Cerebellar nuclear complex (tissue), 1 donor: ENCODE measurements at places on chromosomes 12 and 14.

GRCh38 chr14:68669603-68670358 lies 123.1 kb downstream of the ZFP36L1 start:
- no peak for DNase-seq

- no peak for DNase-seq
Observed at GRCh38 chr12:131902332-131903241, 8.2 kb downstream of the ULK1 start.

DNA sequence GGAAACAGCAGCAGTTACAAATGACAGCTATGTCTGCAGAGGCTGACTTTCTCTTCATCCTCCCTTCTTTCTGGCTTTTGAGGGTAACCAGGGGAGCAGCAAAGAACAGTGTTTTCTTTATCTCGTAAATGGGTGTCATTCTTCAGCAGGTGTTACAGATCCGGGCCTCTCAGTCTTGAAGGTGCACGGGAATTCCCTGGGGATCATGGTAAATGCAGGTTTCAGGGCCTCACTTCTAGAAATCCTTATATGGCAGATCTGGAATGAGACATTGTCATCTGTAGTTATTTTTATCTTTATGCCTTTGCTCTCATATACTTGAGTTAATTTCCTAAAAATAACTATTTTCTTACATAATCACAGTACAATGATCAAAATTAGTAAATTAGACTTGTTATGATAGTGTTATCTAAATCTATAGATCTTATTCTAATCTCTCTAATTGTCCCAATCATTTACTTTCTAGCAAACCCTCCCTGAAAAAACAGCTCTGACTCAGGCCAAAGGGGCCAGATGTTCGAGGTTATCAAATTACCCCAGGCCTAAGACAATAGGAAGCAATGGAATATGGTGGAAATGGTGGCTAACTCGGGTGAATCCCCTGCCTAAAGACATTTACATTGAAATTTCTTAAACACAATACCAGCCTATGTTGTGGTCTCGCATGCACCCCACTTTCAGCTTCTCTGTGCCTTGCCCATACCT lies 145.0 kb downstream of the CAND1 start:
- no peak for DNase-seq

- DNase-seq, result no peak
Observed at GRCh38 chr12:128056136-128056801, 210.7 kb upstream of the TMEM132C start.

DNA sequence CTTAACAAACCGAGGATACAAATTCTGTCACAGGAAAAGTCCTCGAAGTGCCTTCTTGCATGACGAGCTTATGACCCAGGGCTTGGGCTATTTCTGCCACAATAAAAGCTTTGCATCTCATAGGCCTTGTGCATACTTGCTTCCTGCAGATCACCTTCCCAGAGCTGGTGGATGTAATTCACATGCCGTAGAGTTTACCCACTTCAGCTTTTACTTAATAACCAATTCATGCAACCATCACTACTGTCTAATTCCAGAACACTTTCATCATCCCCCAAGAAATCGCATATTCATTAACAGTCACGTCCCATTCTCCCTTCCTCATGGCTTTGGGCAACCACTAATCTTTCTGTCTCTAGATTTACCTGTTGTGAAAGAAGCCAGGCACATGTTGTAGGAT lies 9.0 kb upstream of the BDKRB1 start:
- DNase-seq, result no peak

DNA sequence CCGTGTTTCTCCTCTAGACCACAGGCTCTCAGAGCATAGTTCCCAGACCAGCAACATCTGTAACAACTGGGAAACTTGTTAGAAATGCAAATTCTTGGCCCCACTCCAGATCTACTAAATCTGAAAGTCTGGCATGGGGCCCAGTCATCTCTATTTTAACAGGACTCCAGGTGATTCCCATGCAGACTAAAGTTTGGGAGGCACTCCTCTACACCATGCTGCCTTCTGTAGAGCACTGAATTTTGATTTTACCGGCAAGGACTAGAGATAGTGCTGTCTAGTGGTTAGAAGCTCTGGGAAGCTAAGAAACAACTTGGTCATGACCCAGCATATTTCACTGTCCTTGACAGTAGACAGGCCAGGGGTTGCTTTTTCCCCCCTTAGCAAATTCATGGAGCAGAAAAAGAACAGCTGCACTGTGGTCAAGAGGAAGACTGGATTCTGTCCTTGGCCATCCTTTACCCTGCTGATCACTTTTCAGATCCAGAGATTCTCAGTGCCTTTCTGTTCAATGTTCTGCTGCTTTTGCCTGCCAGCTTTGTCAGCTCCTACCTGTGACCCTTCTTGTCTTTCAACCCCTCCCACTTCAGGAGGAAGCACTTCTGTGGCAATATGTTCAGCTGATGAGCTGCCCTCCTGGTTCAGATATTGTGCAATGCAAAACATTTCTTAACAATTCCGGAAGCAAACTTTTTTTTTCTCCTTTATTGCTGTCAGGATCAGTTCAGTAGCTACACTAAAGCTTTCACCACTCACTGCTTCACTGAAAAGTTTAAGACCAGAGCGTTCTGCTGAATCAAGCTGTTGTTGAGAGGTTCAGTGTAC lies 133.8 kb upstream of the NUDT4 start:
- no peak for DNase-seq

GRCh38 chr14:92348154-92348553 lies 25.2 kb downstream of the SLC24A4 start:
- DNase-seq, result no peak

GRCh38 chr12:68425998-68426397 lies 93.8 kb upstream of the MDM1 start:
- DNase-seq, result no peak

- DNase-seq, result no peak
Observed at GRCh38 chr12:131105736-131106348, 152.1 kb downstream of the ADGRD1 start.

DNA sequence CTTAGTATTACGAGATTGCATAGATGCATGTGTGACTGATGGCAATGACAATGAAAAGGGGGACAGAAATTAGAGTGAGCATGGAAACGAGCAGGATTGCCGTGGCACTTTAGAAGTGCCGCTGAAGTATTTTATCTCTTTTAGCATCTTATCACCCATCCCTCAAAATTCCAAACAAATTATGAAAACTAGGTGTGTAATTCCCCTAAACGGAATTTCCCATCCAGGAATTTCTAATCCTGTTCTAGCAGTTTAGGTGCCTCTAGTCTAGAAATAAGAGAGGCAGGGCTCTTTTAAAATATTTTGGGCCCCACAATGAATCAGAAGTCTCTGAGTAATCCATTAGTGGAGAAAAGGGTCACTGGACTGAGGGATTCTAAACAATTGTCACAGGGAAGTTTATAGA lies 947 bp downstream of the TMEM52B start:
- DNase-seq, result no peak

- no peak for DNase-seq
Observed at GRCh38 chr12:130621696-130622298, 94.3 kb downstream of the RIMBP2 start.
